ENCODE measurements at places on chromosomes 7 and 10.

- no peak for DNase-seq
Observed at GRCh38 chr10:21264271-21264670, 261.2 kb downstream of the SKIDA1 start.

DNA sequence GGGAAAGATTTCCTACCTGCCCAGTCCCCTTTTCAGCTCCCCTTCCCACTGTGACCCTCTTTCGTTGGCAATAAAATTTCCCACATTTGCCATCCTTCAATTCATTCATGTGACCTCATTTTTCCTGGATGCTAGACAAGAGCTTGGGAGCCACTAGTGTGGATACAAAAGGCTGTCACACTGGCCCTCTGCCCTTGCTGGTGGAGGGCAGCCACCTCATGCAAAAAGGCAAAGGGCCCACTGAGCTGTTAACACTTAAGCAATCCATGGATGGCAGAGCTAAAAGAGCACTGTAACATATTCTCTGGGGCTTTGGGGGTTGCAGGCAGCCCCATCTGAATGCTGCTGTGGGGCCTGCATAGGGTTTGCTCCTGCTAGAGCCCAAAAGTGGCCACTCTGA, 315.1 kb downstream of the NEBL start:
- DNase-seq = no peak

DNA sequence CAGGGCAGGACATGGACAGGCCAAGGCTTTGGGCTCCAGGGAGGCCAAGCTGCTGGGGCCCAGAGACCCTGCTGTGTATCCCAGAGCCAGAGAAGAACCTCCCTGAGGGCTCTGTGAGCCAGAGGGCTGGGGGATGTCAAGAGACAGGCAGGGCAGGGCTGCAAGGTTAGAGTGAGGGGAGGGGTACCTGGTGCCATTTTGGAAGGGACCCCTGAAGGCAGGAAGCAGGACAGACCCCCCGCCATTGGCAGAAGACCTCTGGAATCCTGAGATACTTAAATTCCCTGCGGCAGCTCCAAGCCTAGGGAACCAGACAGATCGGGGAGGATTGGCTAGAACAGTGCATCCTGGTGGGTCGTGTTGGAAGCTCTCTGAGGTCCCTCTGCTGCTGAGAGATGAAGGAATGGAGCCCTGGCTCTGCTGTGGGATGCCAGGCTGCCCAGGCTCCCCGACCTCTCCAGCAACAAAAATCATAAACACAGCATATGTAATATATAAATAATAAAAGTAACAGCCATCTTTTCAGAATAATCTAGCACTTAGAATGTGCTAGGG, 75.0 kb downstream of the LHPP start:
- DNase-seq = no peak

DNA sequence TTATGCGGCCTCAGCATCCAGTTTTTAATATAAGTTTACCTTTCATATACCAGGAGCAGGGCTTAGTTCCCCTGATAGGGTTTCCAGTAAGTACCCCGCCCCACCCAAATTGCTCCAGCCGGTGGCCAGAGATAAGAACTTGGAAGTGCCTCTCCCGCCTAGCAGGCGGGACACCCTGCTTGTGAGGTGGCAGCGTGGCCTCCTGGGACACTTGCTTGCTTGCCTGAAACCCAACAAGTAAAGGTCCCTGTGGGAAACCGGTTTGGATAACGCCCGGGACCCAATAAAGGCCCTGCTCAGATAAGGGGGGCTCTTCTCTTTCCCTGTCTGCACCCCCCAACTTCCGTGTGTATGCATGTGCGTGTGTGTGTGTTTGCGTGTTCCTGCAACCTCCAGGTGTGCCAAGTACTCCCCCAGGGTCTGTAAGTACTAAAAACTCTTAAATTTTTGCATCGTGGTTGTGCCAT, 154.3 kb downstream of the ARHGAP21 start:
- no peak for DNase-seq

DNA sequence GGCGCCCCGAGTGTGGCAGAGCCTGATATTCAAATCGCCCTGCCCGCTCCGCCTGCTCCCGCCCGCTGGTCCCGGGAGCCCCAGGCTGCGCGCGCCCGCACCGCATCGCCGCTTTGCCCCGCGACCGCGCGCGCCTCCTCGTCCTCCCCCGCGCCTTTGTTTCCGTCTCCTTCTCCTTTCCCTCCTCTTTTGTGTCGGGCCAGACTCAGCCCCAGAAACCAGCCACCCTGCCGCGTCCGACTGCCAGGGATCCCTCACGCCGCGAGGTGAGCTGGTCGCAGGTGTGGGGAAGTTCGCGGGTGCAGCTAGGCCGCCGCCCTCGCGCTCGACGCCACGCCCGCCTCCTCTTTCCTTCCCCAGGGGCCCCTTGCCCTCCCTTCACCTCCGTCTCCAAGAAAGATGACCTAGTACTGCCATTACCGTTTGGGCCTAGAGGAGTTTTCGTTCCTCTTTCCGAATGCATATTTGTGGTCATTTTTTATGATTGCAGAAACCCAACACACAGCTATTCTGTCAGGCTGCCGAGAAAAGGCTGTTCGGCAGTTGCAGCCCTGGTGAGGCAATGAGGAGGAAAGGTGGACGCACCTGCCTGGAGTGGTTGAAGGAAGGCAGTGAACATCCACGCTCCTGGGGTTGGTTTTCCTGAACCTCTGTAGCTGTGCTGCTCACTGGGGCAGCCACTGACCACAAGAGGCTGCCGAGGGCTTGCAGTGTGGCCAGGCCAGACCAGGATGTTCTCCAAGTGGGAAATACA, 107.3 kb downstream of the SNX10 start:
- peak; percentile 39 for DNase-seq

Measured in fibroblast of skin of right quadriceps (primary cell).